ENCODE measurements at places on chromosomes 5 and 9.
A peak's percentile ranks its signal among the peaks of the same experiment; 100 is the strongest.

GRCh38 chr9:115015018-115015635, 84.7 kb upstream of the TNFSF8 start:
- DNase-seq: no peak

- DNase-seq: no peak
These were observed 9.8 kb downstream of the SLC12A2 start for GRCh38 chr5:128093368-128093767.

DNA sequence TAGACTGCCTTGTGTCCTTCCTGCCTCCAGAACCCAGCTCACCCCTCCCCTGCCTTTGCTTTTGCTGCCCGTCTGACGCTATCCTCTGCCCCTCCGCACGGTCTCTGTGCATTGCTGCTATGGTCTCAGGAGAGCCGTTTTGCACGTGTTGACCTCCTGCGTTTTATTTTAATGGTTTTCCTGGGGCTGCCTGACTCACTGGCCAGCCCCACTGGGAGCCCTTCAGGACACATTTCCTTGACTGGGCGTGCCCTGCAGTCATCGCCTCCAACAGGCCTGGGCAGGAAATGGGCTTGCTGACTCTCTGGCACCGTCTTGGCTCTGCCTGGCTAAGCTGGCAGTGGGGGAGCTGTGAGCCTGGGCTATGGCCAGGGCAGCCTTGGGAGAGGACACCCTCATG, 17.9 kb upstream of the ASS1 start:
- DNase-seq: no peak

DNA sequence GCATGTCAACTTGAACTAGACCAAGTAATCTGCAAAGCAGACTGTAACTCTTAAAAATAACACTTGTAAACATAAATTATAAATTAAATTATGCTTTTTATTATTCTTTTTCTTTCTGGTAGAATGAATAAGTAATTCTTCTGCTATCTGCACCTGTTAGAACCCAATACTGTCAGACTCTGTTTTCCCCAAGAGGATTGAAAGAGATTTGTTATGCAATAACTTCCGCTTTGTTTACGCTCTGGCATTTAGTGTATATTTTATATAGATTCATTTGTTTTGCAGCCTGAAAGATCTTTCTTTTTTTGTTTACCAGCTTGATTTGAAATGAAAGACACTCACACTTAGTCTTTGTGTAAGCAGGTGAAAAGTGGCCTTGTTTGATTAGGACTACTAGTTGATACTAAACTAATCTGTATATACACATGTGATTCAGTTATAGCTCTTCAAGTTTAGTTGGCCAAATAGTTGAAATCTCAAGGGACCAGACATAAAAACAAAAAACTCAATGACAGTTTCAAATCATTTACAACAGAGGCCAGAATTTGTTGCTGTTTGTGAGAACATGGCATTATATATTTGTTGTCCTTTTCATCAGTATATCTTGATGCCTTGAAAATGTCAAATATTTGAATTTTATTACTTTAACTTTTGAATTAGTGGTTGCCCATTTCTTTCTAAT, 155.8 kb downstream of the PBX3 start:
- DNase-seq: no peak

DNA sequence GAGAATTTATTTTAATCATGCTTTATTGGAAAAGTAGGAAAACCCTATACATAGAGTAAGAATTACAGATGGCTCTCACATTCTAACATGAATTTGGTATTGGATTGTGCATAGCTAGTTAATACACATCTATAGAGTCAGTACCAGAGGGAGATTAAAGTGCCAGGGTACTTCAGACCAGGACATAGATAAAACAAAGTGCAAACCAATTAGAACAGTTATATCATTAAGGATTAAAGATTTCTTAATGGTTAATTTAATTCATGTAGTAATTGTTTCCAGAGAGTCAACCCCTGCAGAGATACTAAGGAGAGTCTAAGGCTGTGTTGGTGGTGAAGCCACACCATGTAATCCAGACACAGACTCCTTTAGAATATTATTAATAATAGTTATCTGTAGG, 8.8 kb downstream of the ISOC1 start:
- no peak for DNase-seq

DNA sequence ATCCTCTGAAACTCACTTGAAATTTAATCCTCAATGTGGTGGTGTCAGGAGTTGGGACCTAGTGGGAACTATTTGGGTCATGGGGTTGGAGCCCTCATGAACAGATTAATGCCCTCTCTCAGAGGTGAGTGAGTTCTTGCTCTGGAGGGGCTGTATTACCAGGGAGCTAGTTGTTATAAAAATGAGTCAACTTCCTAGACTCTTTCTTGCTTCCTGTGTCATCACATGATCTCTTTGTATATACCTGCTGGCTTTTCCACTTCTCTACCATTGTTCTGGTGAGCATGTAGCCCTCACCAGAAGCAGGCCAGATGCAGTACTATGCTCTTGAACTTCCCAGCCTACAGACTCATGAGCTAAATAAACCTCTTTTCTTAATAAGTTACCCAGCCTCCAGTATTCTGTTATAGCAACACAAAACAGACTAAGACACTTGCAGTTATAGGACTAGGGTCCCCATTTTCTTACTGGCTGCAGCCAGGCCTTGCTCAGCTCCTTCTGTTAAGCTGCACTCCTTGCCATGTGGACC, 127.5 kb downstream of the SUSD1 start:
- DNase-seq: no peak

GRCh38 chr5:112960315-112960714, 16.3 kb upstream of the DCP2 start:
- DNase-seq: no peak

- DNase-seq: no peak
These were observed 22.1 kb upstream of the MARCHF6 start for GRCh38 chr5:10331341-10331796.

- DNase-seq: no peak
These were observed 5.3 kb upstream of the UBLCP1 start for GRCh38 chr5:159257629-159258283.

GRCh38 chr5:159969966-159970365, 39.0 kb upstream of the TTC1 start:
- no peak for DNase-seq

DNA sequence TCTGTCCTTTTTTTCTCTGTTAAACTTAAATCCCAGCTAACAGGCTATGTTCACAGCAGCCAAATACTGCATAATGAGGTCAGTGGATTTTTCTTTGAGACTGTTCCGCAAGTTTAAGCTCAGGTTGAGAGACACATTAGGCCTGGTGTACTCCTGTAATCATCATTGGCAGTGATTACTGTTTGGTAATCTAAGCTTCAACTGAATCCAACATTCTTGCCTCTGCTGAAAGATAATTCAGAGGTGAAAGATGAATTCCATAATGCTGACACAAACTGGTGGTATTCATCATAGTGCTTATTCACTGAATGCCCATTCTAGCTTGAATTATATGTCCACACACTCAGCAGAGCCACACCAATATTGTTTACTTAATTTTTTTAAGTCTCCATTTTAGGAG, 108.5 kb downstream of the NFIB start:
- DNase-seq: no peak

GRCh38 chr5:133817456-133817855, 151.0 kb downstream of the C5orf15 start:
- no peak for DNase-seq

DNA sequence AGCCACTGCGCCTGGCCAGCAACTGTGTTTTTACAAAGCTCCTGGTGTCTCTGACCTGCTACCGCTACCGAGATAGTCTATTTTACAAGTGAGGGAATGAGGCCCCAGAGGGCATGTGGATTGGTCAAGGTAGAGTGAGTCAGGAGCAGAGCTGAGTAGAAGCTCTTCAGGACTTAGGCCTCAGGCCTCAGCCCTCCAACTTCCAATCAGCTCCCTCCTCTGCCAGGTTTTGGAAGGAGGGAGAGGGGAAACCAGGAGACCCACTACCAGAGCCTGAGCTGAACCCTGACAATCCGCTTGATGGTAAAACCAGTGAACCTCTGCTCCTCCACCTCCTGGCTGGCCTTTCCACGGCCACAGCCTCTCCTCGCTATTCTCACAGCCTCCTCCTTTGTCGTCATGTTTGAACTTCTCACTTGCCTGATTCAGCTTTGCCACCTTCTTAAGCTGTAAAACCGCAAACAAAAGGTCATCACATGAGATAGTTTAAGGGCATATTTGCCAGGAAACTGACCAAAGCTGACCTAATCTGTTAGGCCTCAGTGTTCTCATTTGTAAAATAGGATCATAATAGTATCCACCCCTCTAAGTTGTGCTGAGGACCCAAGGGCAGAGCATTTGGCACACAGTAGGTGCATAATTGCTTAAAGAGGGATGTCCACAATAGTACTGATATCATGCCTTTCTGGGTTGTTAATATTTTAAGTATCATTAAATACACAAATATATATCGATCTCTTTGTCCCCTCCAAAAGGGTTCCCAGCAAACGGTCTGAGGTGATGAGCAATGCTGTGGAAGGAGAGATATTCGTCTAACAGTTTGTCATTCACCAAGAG, 1.7 kb downstream of the TRAF1 start:
- no peak for DNase-seq

- no peak for DNase-seq
These were observed 97.3 kb upstream of the SH3GL2 start for GRCh38 chr9:17481565-17481964.

DNA sequence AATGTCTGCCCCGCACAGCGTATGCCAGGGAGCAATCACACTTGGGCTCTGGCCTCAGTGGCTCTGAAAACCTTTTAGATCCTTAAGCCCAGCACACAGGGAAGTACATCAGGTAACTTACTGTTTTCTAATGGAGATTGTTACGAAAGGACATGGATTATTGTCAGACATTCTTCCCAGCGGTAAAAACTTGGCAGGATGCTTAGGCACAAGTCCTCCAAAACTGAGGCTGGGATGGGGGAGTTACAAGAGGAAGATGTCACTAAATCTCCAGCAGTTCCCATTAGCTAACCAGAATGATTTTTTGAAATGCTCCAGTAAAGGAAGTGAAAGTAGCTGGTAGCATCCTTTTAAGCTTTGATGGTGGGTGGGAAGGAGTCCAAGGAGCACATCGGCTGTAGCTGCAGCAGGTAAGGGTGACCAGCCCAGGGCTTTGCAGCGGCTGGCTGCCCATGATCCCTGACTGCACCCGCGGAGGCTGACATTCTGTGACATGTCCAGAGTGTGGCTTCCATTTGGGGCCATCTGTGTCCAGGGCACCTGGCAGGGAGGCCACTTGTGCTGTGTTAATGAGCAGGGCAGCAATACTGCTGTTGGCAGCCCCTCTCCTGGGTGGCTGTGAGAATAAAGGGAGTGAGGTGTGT, 165.8 kb downstream of the GADD45G start:
- no peak for DNase-seq

- no peak for DNase-seq
These were observed 20.5 kb upstream of the TXN start for GRCh38 chr9:110276781-110277180.

DNA sequence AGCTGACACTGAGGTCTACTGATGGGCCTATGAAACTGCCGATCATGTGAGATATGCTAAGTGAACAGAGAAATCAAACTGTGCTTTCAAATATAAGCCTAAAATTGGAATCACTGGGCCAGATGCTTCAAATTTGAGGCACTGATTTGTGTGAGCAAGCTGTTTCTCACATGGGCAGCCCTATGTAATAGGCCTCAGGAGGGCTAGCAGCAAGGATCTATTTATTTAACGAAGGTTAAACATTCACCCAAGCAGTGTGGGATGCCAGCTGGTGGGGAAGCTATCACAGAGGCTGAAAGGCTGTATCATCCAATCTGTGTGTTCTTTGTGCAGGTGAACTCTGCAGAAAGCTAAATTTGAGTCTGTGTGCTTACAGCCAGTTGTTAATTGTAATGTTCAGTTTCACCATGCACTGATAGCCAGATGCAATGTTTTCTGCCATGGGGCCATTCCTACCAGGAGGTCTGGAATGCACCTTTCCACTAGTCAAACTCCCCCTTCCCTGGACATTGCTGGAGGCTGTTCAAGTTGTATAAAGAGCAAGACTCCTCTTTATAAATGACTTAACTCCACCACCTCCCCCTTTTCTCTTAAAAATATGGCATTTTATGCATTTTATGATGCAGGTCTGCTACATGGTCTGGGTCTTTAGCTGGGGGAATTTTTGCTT, 228.9 kb downstream of the SH3GL2 start:
- no peak for DNase-seq

DNA sequence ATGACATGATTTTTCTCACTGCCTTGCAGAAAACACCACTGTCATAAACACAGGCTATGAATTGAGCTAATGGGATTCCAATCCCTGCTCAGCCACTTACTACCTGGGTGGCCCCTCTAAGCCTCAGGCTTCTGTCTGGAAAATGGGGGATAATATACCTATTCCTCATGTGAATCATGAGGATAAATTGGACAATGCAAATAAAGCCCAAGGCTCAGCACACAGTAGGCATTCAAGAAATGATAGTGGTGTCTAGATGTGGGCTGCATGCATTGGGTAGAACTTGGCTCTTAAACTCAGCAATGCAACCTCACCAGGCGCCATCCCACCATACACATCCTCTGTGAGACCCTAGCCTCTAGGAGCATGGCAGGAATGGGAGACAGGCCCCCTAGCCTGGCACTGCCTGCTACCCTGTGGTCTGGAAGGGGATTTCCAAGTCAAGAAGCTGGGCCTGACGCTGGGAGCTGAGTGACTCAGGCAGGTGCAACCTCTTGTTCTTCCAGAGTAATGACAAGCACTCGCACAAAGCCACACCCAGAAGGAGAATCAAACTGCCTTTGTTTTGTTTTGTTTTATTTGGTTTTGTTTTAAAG, 2.3 kb upstream of the TNIP1 start:
- peak; percentile 45 for DNase-seq

GRCh38 chr5:14713476-14714390, 49.2 kb downstream of the OTULIN start:
- DNase-seq: no peak

- no peak for DNase-seq
These were observed 16.5 kb downstream of the ADCY2 start for GRCh38 chr5:7412409-7412808.

DNA sequence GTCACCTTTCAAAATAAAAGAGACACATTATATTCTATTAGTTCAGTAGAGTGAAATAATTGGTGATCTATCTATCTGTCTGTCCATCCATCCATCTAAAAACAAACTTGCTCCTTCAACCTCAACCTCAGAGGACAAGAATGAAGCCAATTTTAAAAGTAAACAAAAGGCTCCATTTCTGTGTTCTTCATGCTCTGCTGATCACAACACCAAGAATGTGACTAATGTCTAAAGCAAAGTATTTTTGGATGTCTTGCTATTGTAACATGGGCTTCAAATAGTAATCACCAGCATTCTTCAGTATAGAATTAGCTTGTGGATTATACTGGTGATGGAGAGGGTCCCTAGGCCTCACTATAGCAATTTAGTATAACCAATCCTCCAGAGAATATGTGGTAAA, 1304.4 kb downstream of the MAT2B start:
- no peak for DNase-seq

- DNase-seq: no peak
These were observed 144.5 kb upstream of the NUDT12 start for GRCh38 chr5:103706939-103707682.

DNA sequence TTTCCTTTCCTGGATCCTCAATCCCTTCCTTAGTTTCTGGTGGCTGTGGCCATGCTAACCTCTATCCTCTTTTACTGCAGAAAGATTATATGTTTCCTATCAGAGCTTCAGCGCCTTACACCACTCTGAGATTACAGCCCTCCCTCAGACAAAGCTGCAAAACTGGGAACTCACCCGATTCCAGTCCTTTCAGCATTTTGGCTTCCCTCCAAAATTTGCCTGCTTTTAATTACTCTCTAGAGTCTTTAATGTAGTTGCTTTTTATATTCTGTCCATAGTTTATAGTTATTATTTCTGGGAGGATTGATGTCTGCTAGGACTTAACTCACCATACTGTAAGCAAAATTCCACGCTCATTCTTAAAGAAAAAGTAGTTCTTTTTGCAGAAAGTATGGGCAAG, 110.2 kb downstream of the NSG2 start:
- no peak for DNase-seq

All from T-helper 2 cell (primary cell).